Stimulated activated CD4-positive, alpha-beta T cell treated with anti-CD3 and anti-CD28 coated beads, Interleukin-1b, Interleukin-23, amount 100 ng/mL, for 48 hours (primary cell): ENCODE measurements at places on chromosomes 3 and 15.

- no peak for DNase-seq
Observed at GRCh38 chr3:16085884-16086608, 88.4 kb upstream of the GALNT15 start.

DNA sequence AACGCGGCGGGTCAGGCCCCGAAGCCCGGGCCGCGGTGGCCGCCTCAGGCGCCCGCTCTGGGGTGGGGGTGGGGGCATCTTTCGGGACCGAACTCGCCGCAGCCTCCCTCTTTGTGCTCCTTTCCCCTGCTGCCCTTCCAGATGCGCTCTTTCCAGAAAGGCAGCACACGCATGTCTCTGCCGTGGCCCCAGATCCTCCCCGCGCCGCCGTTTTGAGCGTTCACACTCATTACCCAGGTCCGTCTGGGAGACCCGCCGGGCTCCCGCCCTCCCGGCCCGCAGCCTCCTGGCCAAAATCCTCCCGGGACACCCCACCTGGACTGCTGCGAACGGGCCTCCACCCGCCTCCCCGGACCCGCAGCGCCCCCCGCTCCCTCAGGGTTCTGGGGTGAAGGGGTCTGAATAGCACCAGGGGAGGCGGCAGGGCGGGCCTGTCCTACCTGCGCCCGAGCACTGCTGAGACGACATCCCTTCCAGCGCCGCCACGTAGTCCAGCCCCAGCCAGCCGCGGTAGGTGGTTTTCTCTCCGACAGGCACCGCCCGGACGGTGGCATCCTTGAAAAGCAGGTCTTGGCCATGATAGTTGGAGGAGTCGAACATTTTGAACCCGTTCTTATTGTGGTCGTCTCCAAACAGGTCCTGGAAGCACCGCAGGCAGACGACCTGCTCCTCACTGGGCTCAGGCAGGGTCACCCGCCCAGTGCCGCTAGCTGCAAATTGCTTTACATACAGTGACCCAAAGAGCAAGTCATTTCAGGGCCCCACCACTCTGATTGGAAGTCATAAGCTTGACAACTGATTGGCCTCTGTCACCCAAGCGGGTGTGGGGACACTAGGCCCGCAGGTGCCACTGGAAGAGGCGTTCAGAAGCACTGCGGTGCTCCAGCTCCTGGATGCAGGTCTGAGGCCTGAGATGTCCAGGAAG is 25.9 kb downstream of the MELTF start:
- peak; percentile 23 for DNase-seq

DNA sequence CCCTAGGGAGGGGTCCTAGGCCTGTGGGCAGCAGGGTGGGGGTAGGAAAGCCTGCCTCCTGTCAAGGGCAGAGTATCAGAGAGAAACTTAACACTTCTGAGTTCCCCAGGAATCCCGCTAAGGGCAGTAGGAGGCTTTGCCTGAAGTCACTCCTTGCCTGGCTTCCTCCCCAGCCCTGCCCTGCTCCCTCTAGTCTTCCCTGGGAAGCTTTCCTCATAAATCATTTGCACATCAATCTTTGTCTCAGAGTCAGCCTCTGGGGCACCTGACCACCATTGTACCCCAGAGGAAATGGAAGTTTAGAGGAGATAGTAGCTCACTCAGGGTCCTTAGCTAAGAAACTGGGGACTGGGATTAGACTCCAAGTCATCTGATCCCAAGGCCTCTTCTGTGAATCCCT is 129.4 kb upstream of the TLE3 start:
- no peak for DNase-seq

DNA sequence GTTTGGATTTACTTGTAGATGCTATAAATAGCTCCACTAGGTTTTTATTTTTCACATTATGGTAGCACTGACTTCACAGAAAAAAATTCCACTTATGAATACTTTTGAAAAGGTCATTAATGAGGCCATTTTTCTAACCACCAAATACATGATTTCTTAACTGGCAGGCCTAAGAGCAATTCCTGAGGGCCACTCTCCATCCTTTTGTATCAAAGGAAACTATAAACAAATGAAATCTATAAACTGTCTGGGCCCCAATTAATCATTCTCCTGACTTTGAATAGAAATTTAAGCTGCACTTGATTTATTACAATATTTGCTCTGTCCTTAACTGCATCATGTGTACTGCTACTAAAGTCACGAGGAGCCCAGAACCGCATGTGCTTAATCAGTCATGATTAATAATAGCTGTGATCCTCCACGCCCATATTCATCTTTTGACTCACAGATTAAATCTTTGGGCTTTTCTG is 25.1 kb upstream of the MTMR10 start:
- DNase-seq: no peak

GRCh38 chr3:143294188-143294587 is 174.6 kb downstream of the CHST2 start:
- no peak for DNase-seq

GRCh38 chr3:134311693-134312071 is 61.0 kb upstream of the RYK start:
- no peak for DNase-seq

DNA sequence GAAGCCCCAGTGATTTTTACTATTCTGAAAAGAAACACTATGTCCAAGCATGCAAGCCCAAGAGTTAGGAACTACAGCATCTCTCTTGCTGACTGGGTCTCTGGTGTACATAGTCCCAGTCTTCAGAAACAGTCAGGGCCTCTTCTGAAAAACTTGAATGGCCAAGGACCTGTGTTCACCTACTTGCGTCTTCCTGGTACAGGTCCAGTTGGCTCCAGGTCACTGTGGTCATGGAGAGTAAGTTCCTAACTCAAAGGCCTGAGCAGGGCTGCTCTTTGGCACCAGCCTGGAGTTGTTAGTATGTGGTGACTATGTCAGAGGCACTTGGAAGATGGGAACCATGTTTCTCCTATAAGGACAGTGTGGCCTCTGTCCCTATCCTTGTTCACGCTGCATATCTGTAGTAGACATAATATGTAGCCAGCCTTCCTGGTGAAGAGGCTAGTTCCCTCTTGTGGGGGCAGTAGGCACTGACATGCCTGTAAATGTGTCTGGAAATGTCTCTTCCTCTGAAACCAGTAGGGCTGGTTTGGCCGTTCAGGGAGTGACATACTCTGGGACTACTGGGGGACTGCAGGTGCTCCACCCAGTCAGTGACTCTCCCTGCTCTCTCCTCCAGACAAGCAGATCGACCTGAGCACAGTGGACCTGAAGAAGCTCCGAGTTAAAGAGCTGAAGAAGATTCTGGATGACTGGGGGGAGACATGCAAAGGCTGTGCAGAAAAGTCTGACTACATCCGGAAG is 2.6 kb upstream of the RBM15B start:
- DNase-seq: no peak

- no peak for DNase-seq
Observed at GRCh38 chr15:99578809-99579208, 13.0 kb downstream of the MEF2A start.

- peak; percentile 56 for DNase-seq
Observed at GRCh38 chr15:38671675-38672254, 107.2 kb upstream of the RASGRP1 start.

GRCh38 chr3:36227980-36228379 is 152.3 kb upstream of the STAC start:
- no peak for DNase-seq

DNA sequence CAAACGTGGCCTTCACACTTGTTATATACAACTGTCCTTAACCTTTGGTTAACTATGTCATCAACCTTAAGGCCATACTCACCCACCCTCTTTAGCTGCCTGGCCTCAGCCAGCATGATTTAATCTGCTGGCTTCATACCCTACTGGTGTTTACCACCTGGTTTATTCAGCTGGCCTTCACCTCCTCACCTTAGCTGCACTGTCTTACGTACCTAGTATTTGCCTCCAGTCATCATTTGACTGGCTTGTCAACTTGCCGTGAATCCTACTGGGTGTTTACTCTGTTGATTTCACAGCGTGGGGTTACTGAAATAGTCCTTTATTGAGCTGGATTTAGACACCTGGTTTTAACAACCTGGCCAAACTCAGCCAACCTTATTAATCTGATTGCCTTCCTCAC is 102.8 kb downstream of the IL12A start:
- no peak for DNase-seq

DNA sequence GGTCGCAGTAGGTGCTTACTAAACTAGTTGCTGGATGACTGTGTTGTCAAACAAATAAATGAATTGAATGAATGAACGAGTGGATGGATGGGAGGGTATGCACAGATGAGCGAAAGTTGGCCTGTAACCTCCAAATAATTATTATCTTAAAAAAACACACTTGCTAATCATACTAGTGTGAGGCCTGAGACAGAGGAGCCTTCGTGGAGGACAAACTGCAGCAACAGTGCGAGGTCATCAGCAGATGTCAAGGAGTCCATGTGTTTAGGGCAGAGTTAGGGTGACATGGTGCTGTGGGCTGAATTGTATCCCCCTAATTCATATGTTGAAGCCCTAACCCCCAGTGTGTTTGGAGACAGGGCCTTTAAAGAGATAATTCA is 24.4 kb downstream of the CORO2B start:
- no peak for DNase-seq

- no peak for DNase-seq
Observed at GRCh38 chr3:47577583-47578118, 1.0 kb downstream of the CSPG5 start.

DNA sequence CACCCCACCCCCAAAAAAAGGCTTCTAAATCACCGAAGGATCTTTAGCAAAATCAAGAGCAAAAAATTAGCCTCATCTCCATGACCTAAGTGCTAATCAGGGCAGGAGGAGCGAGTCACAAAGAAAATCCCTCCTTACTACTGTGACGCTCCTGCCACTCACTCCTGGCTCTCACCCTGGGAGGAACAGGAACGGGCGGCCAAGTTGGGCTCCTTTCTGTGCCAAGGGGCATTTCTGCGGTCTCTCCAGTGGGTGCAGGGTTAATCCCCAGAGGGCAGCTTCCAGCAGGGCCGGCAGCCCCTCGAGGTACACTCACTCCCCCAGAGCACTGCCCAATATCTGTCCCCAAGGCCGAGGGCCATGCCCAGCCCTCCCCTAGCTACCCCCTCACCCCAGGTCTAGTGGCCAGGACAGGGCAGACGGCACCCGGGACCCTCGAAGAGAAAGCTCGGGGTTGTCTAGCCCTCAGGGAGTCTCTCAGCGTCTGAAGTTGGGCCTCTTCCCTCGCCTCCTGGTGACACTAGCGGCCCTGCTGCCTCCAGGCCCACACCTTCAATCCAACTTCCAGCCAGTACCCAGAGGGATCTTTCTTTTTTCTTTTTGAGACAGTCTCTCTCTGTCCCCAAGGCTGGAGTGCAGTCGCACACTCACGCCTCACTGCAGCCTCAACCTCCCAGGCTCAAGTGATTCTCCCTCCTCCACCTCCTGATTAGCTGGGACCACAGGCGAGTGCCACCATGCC is 706 bp downstream of the CAV3 start:
- no peak for DNase-seq

DNA sequence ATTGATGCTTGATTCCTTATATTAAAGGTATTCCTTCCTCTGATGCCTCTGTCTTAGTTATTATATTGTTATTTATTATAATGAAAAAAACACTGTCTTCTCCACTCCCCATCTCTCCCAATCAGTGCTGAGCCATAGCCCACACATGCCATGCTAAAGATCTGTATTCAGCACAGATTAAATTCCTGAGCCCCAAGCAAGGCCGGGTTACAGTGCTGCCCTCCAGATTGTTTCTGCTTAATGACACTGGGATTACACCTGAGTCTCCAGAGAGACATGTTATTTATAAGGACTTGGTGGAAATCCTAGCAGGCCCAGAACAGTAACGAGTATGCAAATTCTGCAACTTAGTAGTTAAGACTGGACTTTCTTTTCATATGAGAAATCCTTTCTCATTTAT is 305.9 kb upstream of the UMPS start:
- DNase-seq: no peak

- no peak for DNase-seq
Observed at GRCh38 chr15:70248116-70249025, 150.7 kb upstream of the TLE3 start.

DNA sequence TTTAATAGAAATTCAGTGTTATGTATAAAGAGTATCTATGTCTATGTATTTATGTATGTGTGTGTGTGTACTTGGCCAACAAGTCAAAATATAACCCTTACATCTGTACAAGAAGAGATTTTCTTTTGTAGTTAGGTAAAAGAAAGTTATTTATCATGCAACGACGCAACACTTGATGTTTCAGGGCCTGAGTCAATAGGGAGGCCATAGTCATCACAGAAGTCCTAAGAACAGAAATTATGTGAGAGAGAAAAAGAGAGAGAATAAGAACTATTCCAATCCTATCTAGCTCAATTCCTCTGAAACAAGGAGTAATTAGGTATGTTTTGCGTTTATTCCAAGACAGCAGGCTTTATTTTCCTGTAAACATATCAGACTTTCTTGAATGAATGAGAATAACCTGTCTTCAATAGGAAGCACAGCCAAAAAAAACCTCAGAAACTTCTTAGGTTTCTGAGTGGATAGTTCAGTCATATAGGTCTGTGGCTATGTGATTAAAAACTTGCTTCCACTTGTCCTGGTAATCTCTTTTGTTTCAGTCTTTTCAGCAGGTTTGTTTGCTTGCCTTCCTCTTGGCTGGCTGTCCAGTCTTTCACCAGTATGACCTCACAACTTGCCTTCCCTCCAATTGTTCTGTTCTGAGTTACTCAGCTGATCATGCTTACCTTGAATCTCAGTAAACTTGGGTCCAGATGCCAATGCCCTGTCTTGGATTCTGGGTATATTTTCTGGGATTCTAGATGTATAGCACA is 382.4 kb upstream of the GBE1 start:
- no peak for DNase-seq

DNA sequence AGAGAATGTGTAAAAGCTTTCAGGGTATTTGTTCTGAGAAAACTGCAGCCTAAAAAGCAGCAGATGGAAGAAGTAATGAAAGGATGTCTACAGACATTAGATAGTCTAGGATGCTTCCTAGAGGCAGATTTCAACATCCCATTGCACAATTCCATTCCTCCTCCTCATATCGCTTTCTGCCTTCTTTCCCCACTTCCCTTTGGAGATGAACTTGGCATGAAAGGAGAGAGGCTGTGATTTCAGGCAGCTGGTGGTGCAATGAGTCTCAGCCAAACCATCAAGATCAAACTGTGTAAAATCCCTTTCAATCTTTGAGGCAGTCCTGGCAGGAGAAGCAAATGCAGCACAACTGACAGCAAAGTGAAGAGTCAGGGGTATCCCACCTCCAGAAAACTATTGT is 438.7 kb upstream of the KCNMB2 start:
- DNase-seq: no peak

GRCh38 chr15:78347586-78348543 is 7.7 kb downstream of the CRABP1 start:
- no peak for DNase-seq

DNA sequence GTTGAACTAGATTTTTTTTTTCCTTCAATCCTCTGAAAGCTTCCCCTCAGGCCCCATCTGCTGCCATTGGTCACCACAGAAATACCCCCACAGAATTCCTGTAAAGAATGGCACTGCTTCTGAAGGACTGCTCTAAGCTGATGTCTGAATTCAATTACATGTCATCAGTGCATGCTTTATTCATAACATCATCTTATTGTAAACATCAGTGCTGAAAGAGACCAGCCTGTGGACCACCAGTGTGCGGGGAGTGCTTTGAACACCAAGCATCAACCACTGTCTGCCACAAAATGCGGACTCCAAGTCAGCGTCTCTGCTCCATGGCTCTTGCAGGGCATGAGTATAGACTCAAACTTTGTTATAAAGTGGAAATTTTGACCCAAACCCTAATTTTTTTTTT is 11.6 kb downstream of the PHLDB2 start:
- DNase-seq: no peak
